ENCODE measurements at places on chromosomes 1 and 21.
A peak's percentile ranks its signal among the peaks of the same experiment; 100 is the strongest.

GRCh38 chr1:241299347-241299746 lies 57.7 kb downstream of the RGS7 start:
- DNase-seq = no peak

DNA sequence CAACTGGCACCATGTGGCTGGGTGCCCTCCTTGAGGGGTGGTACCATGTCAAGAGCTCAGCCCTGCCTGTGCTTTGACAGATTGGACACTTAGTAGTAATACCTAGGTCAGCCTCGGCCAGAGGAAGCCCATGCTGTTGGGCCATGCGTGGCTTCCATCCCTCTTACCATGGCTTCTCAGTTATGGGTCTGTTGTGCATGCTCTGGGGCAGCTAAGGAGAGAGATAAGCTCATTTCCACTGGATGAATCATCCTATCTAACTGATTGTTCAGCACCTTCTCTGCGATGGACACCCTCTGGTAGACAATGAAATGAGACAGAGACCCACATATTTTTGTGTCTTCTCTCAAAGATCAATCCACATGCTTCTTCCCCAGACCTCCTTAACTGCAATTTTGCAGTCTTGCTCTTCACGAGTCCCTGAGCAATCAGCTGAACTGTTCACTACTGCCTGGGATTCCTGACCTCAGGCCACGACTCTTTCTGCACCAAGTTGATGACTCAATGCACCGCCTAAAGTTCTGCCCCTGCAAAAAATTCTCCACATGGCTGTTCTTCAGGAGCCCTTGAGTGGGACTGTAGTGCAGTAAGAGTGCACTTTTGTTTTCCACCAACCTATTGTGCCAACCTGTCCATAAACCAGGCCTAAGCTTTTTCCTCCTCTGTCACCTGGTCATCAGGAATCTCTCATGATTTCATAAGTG lies 6.9 kb upstream of the TRIM62 start:
- DNase-seq = no peak

- peak; percentile 50 for DNase-seq
Observed at GRCh38 chr1:113282893-113283285, 107.4 kb upstream of the MAGI3 start.

GRCh38 chr1:212700892-212701819 lies 1.5 kb upstream of the BATF3 start:
- peak; percentile 50 for DNase-seq

- DNase-seq = no peak
Observed at GRCh38 chr1:175067362-175068106, at the start of gene TNN. TSS of gene TNN (plus strand) at chr1:175067833. CDS start at chr1:175077419, 9,586 bp downstream.

DNA sequence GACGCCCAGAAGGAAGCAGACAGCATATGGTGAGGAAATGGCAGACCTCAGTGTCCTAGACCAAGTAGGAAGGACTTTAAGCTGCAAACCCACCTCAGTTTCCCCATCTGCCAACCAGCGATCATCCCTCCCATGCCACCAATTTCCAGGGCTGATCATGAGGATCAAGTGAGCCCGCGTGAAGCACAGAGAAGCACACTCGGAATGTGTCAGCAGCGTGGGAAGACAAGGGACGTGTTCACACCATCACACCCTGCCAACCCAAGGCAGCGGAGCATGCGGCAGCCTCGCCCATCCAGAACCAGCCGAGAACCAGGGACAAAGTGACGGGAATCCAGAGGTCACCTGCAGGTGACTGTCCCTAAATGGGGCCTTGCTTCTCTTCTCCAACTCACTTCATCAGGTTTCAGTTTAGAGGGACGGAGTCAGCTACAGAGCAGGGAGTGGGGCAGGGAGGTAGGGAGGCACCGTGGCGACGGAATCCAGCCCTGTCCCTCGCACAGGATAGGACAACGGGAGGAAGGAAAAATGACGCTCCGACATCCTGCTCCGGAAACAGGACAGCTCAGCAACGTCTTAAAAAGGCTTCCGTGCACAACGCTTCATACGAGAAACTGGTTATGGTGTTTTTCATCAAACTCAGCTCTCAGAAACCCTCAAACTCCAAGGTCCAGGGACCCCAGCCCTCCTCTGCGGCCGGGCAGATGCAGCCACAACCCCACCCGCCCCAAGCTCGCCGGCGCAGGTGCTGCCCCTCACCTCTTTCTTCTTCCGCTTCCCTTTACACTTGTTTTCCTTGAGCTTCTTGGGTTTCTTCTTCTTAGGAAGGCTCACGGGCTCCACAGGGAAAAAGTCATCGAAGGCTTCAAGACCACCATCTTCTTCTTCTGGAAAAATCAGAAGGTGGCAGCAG lies 12.5 kb downstream of the CHD5 start:
- DNase-seq = no peak

DNA sequence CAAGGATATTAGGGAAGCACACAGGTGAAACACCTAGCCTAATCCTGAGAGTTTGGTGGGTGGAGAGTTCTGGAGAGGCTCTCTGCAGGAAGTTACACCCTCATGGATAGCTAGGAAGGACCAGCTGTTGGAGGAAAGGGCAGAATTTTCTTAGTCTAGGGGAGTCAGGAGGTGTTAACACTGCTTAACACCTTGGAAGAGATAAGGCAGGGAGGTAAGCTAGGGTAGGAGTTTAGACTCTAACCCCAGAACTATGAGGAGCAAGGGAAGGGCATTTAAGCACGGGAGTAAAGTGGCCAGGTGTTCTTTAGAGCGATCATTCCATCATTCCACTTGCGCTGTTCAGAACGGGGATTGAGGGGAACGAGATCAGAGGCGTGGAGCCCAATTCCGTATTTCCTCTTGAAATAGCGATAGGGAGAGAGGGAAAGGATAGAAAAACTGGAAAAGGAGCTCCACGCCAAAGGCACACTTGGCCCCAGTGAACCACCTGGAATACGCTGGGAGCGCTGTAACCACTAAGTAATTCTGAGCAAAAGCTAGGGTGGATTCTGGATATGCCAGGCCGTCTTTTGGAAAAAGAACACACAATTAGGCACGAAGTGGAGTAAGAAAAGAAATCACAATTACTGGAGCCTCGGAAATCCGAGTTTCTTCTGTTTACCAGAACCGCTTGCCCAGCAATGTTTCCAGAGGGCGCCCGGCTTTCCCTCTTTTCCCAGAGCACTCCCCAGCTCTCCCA lies 1.5 kb upstream of the GPR137B start:
- DNase-seq = no peak

DNA sequence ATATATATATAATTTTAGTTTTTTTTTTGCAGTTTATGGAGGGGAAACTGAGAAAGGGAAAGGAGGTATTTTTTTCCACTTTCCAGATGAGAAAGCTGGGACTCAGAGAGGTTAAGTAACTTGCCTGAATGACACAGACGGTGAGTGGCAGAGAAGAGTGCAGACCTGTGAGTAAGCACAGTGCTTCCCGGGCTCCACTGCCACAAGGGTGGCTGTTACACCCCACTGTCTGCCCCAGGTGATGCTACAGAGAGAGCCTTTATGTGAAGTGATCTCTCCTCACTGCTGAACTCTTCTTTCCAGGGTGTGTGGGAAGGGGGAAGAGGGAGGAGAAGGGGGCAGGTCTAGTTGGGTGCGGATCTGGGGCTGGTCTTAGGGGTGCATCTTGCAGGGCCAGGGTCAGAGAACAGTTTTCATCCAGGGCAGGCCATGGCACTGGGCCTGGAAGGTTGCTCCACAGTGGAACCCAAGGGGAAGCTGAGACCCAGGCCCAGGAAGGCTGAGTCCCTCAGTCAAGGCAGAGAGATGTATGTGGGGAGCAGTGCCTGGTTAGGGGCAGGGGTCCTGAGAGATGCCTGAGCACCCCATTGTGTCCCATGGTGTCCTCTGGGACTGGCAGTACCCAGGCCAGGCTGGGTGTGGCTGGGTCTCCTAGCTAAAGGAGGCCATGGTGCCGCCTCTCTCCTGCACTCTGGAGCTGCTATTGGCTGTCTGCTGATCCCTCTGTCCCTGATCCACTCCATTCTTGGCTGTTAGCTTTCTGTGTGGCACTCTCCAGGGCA lies 357.5 kb downstream of the PTPRU start:
- DNase-seq = no peak

- no peak for DNase-seq
Observed at GRCh38 chr1:111221276-111221632, 6.3 kb upstream of the CHI3L2 start.

DNA sequence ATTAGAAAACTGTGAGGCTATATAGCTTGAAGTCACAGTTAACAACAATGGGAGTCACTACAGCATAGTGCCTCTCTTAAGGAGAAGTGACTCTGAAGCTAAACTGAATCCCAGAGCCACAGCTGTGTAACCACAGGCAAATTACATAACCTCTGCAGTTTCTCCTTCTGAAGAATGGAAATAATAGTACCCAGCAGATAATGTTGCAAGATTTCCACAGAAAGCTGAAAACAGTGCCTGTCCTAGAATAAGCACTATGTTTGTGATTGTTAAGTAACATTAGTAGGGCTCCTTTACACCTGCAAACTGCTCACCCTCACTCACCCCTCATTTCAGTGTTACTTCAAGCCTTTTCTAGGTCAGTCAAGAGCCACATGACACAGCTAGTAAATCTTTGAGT lies 886.7 kb downstream of the PLA2G4A start:
- no peak for DNase-seq

DNA sequence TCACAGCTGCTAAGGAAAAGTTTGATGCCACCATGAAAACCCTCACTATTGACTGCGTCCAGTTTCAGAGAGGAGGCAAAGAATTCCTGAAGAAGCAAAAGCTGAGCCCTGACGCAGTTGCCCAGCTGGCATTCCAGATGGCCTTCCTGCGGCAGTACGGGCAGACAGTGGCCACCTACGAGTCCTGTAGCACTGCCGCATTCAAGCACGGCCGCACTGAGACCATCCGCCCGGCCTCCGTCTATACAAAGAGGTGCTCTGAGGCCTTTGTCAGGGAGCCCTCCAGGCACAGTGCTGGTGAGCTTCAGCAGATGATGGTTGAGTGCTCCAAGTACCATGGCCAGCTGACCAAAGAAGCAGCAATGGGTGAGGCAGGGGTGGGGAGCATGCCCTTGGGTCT lies 9.5 kb downstream of the CZIB start:
- DNase-seq = no peak

DNA sequence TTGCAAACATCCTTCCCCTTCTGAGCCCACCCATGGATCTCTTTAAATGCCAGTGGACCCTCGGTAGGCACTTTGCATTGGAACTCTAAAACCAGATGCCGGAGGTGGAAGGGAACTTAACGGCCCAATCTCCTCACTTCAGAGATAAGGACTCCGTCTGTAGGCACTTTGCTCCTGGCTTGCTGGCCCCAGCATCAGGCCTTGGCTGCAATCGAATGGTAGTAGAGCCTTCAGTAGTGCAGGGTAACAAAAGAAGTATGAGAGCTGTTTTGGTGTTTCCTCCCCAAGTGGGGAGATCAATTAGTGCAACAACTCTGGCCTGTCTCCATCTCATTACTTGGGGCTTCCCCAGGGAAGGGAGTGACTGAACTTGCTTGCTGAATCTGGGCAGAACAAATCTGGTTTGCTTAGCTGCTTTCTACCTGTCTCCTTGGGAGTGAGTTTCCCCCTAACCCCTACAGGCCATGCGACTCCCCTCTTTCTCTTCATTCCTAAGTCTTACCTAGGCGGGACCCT lies 70.8 kb downstream of the TENT5C start:
- no peak for DNase-seq

DNA sequence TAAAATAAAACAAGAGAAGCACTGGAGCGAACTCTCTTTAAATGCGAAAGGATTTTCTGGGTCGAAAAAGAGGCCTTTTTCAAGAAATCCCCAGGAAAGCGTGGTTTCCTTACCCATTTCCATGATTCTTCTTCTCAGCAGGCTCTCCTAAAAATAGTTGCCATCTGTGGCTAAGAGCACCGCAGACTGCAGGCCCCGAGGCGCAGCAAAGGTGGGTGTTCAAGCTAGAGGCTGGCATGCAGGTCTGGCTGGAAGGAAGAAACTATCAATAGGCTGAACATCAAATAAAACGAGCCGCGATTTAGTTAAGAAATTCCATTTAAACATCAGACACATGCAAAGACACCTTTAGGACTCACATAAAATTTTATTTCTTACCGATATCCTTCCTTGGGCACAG lies 135.1 kb downstream of the ADAMTS1 start:
- no peak for DNase-seq

DNA sequence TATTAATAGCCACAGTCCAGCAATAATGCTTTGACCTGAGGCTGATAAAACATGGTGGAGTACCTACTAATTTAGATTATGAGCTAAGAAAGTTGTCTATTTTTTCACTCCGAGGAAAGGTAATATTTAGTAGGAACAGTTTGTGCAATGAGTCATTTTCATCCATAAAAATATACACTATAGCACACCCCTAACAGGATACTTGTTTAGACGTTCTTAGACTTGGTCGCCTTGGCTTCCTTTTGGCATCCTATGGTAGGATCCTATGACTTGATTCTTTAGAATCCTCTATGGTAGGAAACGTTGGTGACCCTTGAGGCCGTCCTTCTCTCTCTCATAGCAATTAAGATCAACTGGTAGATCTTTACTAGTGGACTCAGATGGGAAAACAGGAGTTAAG lies 81.8 kb downstream of the RGS7 start:
- no peak for DNase-seq

GRCh38 chr21:43269440-43269839 lies 100.6 kb downstream of the CRYAA start:
- DNase-seq = no peak

GRCh38 chr1:57623039-57623790 lies 199.4 kb upstream of the DAB1 start:
- peak; percentile 33 for DNase-seq

GRCh38 chr1:152411134-152411533 lies 2.9 kb downstream of the CRNN start:
- peak; percentile 28 for DNase-seq

- no peak for DNase-seq
Observed at GRCh38 chr1:248840946-248841345, 2.9 kb downstream of the ZNF672 start.

GRCh38 chr1:107359472-107360241 lies 218.8 kb downstream of the NTNG1 start:
- no peak for DNase-seq

DNA sequence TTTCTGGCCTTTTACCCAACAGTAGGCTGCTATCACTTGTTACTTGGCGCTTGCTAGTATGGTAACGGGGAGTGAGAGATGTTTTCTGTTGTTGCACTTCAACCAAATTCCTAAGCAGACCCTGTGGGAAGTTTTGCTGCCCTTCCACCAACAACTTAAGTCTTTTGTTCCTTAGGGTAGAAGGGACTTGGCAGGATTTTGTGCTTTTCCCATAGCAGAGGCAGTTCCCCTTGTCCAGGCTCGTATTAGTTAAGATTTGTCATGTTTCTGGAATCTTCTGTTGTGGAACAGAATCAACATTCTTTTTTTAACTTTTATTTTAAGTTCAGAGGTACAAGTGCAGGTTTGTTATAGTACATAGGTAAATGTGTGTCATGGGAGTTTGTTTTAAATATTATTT lies 73.2 kb upstream of the SGIP1 start:
- DNase-seq = no peak

DNA sequence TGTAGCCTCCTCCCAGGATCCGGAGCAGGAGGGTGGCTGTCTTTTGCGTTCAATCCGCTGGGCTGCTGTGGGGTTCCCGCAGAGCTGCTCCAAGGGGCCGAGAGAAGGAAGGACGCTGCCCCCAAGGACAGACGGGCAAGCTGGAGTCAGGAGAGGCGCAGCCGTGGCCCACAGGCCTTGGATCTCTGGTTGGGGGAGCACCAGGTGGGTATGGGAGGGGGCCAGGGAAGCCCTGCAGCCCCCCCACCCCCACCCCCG lies 15.9 kb upstream of the SKI start:
- DNase-seq = no peak

- DNase-seq = no peak
Observed at GRCh38 chr1:156226116-156226538, 13.3 kb downstream of the PMF1 start.

- no peak for DNase-seq
Observed at GRCh38 chr1:1143636-1144035, 27.7 kb upstream of the C1orf159 start.

GRCh38 chr1:61588736-61589672 lies 135.9 kb downstream of the TM2D1 start:
- DNase-seq = peak; percentile 81

- DNase-seq = no peak
Observed at GRCh38 chr1:167701510-167701909, 20.3 kb upstream of the MPZL1 start.

Measured in glutamatergic neuron (in vitro differentiated cells).